ENCODE measurements at places on chromosomes 2 and 18.

DNA sequence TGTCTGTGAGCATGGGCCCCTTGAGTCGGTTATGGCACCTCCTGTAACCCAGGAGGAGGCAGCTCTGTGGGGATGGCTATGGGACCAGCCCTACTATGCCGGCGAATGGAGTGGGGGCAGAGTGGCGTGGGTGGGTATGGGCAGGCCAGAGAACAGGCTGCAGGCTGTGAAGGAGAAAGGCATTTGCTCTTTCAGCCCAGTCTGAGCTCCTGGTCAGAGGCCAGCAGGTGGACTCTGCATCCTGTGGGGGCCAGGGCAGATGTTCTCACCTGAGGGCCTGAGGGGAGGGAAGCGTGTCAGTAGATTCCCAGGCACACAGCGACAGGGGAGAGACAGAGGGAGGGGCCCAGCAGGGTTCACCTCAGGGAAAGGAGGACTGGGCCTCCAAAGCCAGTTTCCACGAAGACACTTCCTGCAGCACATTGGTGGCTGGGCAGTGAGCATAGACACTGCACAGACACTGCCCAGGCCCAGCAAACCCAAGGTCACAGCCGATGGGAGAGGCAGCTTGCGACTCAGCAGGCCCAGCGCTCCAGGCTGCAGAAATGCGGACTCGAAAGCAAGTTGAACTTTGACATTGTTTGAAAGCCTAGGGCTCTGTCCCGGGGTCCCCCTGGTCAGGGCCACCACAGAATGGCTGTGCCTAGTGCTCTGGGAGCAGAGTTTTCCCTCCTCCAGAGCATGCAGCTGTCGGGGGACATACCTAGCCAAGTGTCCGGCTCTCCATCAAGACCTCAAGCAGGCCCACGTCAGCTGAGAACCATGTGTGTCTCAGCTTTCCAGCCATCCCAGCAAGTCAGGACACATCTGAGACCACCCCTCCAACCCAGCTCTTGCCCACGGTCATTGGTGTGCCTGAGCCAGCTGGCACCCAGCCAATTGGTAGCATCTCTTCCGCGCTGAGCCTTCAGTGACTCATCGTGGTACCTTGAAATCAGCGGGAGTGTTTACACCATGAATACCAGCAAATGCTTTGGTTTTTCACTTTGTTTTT lies 53.8 kb downstream of the TGOLN2 start:
- no peak for DNase-seq

DNA sequence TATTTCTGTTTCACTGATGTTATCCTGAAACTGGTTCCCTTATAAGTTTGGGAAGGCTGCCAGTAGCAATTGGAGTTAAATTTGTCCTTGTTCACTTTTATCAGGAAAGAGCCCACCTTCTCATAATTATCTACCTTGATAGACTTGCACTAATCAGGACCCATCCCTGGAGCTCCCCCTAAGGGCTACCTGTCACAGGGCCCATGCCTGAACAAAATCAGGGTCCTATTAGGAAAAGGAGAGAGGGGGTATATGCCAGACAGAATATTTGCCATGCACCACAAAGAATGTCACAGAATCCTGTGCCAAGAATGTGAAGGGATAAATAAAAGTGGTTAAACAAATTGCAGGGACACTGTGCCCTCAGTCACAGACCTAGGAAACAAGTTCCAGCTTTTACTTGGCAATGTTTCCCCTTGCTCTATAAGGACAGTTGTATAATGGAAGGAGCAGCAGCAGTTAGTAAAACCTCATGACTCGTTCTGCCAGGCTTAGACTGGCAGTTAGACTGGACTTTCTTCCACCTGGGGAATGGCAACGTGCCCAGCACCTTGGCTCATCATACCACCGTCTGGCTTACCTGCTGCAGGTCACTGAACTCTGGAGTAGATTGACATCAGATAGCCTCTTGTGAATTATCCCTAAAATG lies 32.3 kb upstream of the VWC2L start:
- DNase-seq: no peak

- no peak for DNase-seq
These were observed 49.9 kb downstream of the KLF7 start for GRCh38 chr2:207115715-207116364.

GRCh38 chr2:105344704-105345345 lies 7.5 kb downstream of the C2orf49 start:
- DNase-seq: no peak

GRCh38 chr2:11248-11941 lies 34.9 kb downstream of the FAM110C start:
- no peak for DNase-seq

- no peak for DNase-seq
These were observed 7.2 kb upstream of the ABCA12 start for GRCh38 chr2:215145611-215146010.

DNA sequence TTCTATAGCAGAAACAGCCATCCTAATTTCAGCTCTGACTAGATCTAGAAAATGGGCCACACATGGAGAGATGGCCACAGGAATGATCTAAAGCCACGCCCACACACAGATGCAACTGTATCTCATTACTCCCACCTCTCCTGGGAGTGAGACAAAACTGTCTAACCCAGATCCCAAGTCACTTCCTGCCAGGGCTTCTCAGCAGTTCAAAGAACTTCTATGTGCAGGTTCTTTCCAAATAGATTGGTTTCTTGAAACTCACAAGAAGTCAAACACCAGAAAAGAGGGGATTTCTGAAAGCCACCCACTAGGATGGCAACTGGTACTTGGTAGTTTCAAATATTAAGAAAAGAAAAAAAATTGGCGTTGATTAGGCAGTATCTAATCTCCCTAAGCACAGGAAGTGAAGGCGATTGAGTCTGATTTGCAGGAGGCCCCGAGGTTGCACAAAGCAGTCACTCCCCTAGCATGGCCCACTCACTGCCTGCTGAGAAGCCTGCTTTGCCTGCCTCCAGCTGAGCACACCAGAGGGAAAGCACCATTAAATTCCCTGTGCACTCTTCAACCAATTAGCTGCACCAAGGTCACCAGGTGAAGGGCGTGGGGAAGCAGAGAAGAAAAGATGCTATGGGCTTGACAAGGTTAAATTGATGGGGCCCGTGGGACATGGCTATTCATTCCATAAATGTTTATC lies 51.1 kb downstream of the PAPOLG start:
- peak; percentile 45 for DNase-seq

GRCh38 chr2:29733965-29734364 lies 187.4 kb downstream of the ALK start:
- DNase-seq: no peak

- no peak for DNase-seq
These were observed 16.0 kb downstream of the INSIG2 start for GRCh38 chr2:118103951-118104940.

GRCh38 chr2:235774153-235774870 lies 280.5 kb downstream of the AGAP1 start:
- DNase-seq: no peak

DNA sequence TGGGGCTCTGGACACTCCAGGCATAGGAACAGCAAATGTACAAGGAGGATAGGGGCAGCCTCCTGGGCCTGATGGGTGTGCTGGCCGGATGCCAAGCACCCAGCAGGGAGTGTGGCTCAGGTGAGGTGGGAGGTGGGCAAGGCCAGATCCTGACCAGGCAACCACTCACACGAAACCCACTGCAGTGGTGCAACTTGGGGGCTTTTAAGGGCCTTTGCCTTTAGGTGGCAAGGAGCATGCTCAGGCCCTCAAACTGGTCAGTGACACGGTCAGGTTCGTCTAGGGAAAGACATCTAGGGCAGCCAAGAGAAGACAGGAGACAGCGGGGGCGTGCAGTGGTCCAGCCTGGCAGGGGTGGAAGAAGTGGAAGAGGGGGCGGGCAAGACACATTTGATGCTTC lies 18.4 kb upstream of the TEX51 start:
- no peak for DNase-seq

- DNase-seq: no peak
These were observed 238.0 kb upstream of the COPS8 start for GRCh38 chr2:236847538-236848263.

GRCh38 chr18:31686572-31686971 lies 2.2 kb upstream of the B4GALT6 start:
- DNase-seq: no peak

DNA sequence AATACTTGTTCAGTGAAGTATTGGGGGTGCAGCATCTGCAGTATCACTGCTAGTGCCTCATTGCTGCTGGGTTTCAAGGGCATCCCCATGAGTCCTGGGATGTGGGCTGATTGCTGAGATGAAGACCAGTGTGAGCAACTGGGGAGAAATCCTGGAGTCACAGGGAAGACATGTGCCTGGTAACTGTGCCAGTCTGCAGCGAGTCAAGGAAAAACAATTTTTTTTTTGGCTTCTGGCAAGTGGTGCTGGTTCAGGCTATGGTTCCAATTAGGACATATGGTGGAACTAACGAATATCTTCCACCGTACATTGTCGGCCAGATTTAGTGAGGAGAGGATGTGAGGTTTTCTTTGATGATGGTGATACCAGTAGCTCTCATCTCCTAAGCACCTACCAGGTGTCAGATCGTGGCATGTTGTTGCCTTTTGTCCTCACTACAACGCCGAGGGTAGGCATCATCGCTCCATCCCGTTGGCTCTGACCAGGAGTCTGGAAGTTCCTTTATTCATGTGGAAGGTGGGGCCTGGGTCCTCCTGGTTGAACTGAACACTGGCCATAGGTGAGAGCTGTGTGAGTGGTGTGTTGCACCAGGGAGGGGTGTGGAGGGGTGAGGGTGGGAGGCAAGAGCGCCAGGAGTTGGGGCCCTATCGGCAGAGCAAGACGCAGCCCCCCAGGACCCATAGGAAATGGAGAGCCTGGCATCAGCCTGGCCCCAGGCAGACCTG lies 118.0 kb upstream of the HS6ST1 start:
- no peak for DNase-seq

GRCh38 chr2:217785544-217786045 lies 217.2 kb downstream of the TNS1 start:
- DNase-seq: no peak

DNA sequence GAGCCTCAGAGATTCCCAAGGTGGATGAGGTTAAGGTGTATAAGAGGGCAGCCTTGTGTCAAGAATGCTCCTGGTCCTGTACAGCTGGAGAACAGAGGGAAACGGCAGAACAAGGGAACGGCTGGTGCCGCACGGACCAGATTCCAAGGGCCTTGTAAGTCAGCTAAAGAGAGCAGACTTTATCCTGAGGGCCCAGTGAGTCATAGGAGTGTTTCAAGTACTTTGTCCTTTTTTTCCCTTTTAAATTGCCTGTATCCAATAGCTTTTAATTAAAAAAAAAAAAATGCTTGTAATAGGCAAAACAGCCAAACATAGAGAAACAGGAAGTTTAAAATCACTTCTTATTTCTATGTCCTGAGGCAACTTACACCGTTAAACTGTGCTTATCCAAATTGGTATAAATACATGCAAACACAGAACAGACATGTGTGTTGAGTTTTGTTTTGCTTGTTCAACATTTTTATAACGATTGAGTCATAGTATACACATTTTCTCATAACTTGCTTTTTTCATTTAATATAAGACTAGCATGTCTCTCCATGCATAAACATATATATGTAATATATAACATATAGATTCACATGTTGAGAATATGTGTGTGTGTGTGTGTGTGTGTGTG lies 42.1 kb upstream of the EVA1A start:
- peak; percentile 83 for DNase-seq

- DNase-seq: no peak
These were observed 1.2 kb downstream of the ST3GAL5 start for GRCh38 chr2:85887566-85888019.

- no peak for DNase-seq
These were observed 8.8 kb upstream of the SMAD7 start for GRCh38 chr18:48959551-48959920.

DNA sequence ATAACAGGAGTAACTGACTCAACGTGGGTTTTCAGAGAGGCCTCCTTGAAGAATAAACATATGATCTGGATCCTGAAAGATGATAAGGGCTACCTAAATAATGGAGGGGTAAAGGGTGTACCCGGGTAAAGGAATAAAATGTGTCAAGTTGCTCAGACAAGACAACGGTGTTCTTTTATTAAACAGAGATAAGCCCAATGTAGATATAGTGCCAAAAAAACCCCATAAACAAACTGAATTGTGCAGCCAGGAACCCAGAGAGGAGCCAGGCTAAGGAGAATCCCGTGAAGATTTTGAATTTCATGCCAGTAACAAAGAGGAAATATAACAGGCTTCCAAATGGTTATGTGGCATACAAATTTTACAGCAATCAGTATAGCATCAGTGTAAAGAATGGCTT lies 618.2 kb downstream of the CPS1 start:
- DNase-seq: no peak

- no peak for DNase-seq
These were observed 74.6 kb upstream of the LRATD1 start for GRCh38 chr2:14557916-14558315.

DNA sequence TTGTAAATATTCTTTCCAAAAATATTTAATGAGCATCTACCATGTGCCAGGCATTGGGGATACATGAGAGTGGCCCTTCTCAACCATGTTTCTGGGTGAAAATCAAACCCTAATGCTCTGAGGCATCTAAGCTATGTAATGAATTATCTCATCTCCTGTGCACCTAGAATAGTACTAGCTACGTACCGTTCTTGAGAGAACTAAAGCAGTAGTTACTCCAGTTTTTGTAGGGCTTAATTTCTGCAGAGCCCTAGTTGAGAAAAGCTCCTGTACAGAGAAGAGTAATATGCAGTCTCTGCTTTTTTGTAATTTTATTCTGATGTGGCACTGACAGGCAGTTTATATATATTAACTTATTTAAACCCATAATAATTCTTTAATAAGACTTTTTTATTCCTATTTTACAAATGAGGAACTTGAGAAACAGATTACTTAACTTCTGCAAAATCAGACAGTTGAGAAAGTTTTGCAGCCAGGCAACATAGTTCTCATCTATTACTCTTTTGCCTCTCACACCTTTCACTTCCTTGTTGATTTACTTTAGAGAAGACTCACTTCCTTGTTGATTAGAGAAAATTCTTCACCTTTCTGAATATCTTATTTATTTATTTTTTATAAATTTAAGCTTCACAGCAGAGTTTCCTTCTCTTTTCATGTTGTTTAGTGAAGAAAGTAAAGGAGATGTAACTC lies 3.1 kb downstream of the SPOPL start:
- no peak for DNase-seq

- DNase-seq: no peak
These were observed 52.7 kb downstream of the MAP2 start for GRCh38 chr2:209476367-209477208.

- DNase-seq: no peak
These were observed 48.7 kb upstream of the FZD7 start for GRCh38 chr2:201984800-201985525.

DNA sequence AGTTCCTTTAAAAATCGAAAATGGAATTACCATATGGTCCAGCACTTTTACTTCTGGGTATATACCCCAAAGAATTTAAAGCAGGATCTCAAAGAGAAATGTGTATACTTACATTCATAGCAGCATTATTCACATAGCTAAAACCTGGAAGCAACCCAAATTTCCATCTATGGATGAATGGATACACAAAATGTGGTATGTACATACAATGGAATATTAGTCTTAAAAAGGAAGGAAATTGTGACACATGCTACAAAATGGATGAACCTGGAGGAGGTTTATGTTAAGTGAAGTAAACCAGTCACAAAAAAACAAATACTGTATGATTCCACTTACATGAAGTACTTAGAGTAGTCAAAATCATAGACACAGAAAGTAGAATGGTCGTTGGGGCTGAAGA lies 147.9 kb upstream of the LTBP1 start:
- peak; percentile 29 for DNase-seq
